ENCODE measurements at places on chromosomes 1 and 21.

GRCh38 chr1:68228851-68229250 is 3.5 kb downstream of the WLS start:
- no peak for DNase-seq

- DNase-seq = no peak
These were observed 5.0 kb downstream of the ATP1B1 start for GRCh38 chr1:169111472-169111871.

GRCh38 chr1:232452117-232452516 is 177.8 kb downstream of the SIPA1L2 start:
- DNase-seq = no peak

DNA sequence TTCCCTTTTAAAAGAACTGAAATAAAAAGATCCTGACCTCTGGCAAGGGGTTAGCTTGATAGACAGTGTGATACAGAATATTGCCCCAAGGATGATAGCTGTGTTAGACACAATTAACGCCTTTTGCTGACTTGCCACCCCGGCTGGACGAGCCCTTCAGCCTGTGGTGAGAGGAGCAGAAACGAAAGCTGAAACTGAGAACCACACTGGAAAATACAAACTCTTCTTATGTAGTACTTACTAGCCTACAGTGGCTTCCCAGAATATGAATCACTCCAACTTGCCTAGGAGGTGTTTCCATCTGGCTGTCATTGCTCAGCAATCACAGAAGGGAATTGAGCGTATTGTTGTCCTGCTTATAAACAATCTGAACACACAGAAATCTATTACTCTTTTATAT is 22.9 kb downstream of the SAMSN1 start:
- DNase-seq = no peak

DNA sequence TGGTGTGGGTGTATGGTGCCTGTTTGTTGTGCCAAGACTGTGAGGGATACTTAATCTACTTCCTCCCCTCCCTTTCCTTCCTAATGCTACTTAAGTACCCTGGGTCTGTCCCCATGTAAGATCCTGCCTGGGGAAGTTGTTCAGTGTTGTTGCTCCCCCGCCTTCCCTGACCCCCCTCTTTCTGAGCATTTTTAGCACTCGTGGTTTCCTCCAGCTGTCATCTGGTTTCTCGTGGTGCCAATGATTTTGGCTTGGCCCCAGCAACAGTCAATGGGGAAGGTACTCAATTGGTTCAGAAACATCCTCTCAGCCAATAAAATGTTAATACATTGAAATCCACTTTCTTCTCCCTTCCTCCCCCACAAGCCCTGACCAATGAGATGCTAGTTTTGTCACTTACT is 8.0 kb upstream of the B4GALT3 start:
- peak; percentile 88 for DNase-seq

DNA sequence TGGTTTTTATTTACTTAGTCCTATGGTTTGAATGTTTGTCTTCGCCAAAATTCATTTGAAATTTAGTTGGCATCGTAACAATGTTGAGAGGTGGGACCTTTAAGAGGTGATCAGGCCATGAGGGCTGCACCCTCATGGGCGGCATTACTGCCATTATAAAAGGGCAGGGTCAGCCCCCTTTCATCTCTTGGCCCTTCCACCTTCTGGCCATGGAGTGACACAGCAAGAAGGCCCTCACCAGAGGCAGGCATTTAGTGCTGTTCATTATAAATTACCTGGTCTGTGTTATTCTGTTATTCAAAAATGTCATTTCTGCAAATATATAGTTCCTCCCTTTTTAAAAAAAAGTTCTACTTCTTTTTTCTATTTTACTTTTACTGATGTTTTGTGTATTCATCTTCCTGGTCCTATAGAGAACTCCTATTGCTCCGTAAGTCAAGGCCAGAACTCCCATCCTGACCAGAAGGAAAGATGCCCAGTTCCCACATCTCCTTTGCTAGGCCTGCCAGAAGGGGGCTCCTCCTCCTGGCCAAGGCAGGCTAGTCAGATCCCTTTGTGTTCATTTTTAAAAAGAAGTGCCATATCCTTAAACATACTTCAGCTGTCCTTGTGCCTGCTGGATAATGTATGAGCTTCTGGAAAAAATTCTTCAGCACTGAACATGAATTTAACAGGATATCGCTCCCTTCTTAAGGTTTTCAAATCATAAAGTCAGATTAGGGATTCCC is 10.0 kb upstream of the LBR start:
- no peak for DNase-seq

GRCh38 chr1:62530516-62531154 is 66.7 kb upstream of the ANGPTL3 start:
- DNase-seq = no peak

DNA sequence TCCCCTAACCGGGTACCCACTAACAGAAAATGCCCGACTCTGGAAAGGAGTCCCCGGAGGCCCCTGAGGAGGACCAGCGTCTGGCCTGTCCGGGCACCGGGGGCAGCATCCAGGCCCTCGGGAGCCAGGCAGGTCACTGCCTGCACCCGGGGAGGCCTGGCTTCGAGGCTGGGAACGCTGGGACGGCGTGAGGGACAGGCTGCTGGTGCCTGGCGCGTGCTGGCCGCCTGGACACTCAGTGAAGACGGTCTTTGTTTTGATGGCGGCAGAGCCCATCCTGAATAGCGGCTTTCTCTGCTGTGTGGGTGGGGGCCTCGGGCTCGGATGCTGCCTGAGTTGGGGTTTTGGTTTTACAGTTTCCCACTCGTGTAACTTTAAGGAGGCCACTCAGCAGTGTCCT is 37.6 kb downstream of the PRKCZ start:
- no peak for DNase-seq

DNA sequence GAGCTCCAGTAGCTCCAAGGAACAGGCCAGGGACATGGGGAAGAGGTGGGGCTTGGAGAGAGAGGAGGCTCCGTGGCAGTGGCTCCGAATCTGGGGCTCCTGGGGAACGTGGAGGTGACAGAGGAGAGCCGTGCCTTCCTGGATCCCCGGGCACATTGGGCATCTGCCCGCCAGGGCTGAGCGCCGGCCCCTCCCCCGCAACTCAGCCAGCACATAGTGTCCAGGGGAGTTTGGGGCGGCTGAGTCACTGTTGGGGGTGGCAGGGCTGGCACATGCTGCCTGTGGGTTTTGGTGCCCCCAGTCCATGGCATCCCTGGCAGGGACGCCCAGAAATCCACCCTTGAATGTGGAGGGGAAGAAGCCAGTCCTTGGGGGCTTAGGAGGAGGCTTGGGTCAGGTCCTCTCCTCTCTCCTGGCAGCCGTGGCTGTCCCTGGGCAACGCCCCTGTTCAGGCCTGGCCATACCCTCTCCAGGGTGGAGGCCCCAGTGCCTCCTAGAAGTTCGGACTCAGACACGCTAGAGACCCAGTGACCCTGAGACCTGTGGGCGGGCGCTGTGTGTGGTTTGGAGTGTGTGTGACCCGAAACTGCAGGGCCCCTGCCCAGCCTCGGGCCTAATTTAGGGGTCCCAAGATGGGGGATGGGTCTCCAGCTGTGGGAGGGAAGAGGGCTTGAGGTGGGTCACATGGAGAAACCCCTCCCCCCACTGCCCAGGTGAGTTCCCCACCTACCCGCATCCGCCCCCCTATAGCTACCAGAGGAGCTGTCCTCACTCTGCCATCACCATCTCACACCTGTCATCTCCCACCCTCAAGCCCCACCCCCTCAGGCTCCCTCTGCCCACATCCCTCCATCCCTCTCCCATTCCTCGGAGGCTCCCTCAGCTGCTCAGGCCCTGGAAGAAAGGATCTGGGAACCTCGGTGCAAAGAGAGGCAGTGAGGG is 1.6 kb downstream of the HSPB7 start:
- DNase-seq = no peak

GRCh38 chr1:234915924-234916675 is 212.5 kb downstream of the TOMM20 start:
- no peak for DNase-seq

DNA sequence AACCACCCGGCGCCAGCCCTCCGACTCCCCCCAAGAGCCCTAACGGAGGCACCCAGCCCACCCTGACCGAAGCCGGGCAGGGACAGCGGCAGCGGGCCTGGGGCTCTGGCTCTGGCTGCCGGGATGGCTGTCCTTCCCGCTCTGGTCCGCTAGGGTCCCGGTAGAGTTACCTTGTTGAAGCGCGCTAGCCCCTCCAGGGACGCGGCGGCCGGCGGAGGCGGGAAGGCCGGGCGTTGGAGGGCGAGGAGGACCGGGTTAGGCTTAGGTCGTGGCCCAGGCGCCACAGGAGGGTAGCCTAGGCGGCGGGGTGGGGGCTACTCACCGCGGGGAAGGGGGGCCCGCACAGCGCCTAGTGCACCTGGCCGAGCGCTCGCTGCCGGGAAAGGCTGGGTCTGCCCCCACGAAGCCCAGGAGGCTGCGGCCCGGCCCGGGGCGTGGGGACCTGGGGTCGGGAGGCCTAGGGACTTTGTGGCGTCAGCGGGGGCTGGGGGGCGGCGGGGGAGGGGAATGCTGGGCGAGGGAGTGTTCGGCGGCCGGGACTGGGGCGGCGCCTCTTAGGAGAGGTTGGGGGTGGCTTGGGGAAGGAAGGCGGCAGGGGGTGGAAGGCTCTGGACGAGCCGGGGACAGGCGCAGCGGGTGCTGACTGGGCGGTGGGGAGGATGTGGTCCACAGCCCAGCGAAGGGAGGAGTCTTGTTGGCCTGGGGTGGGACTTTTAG is at the start of gene TRIM17:
Gene TRIM17, minus strand, starts transcription at position 645 of the 717 bp plus-strand sequence. CDS start 1,789 bp downstream, outside the sequence.
- DNase-seq = peak; percentile 36

DNA sequence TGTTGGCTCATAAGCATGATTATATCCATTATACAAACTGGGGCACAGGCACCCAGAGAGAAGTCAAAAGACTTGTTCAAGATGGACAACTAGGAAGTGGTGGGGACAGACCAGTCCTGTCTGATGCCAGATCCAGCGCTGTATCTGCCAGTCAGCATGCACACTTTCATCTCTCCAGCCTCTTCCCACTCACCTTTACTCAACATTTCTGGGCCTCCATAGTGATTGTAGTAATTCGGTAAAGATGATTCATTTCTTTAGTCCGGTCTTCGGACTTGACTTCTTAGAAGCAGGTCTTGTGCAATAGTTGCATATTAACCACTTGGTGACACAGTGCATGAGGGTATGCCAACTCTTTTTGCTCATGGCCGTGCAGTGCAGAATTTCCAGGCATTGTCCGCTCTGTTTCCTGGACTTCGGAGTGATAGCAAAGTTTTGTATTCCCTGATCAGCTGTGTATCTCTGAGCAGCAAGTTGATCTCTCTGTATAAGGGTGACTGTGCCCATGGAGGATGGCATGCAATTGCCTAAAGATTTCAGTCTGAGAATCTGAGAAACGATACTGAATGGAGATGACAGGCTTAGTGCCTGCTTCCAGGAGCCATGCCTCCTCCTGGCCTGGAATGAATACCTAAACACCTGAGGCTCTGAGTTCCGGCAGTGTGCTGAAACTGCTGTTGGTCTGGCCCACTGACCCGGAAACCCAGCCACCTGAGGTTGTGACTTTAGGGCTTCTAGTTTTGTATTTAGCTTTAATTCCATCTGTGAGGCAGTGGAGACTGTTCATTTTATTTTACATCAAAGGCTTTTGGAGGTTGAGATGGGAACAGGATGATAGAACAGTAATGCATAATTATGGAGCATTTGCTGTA is 39.0 kb downstream of the GALNT2 start:
- DNase-seq = no peak

- DNase-seq = no peak
These were observed 8.2 kb upstream of the CREG1 start for GRCh38 chr1:167561753-167562152.

- DNase-seq = no peak
These were observed 53.1 kb downstream of the XCL1 start for GRCh38 chr1:168629466-168629865.

DNA sequence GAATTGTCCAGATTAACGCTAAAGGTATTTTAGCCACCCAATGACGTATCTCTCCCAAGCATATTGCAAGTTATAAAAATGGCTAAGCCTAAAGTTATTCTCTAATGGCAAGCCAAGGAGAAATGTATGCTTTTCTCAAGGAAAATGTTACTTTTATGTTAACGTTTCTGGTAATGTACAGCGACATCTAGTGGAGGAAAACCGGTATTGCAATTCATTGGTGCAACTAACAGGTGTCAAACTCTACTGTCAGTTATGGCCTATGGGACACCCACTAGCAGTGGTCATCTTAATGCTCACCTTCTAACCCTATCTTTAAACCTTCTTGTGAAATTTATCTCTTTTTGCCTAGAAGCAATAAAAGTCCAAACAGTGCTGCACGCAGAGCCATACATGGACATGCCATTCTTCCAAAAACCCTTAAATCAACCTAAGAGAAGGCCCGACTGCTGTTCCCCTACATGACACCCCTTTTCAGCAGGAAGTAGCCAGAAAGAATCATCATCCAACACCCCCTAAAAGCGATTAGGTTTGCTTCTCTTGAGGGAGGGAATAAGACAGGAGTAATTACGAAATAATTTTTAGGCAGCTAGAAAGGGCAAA is 68.7 kb upstream of the LRIF1 start:
- DNase-seq = peak; percentile 54

GRCh38 chr21:43333298-43334062 is 93.5 kb downstream of the SIK1 start:
- DNase-seq = no peak

DNA sequence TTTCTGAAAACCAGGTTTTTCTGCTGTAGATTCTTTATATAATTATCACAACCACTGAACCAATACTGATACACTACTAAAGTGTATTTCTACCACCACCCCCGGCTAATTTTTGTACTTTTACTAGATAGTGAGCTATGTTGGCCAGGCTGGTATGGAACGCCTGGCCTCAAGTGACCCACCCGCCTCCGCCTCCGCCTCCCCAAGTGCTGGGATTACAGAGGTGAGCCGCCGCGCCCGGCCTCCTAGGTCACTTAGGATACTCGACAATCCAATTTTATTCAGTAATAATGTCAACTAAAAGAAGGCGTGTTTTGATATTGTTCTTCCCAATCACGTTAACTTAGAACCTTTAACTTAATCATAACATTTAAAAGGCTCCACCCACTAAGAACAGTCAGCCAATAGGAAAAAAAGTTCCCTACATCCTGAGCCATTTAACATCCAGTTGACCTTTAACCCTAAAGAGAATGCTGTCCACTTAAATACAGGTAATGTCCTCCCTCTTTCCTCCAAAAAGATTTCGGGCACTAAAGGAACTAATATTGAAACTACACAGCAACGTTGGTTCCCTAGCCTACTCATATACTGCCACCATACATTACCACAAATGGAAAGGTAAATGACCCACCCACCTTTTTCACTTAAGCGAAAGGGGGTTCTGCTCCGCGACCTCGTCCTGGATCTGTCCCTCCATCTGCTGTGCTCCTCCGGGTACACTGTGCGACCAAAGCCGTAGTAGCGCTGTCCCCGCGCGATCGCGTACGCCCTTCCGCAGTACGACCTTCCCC is 1.2 kb downstream of the RSRP1 start:
- DNase-seq = peak; percentile 20

DNA sequence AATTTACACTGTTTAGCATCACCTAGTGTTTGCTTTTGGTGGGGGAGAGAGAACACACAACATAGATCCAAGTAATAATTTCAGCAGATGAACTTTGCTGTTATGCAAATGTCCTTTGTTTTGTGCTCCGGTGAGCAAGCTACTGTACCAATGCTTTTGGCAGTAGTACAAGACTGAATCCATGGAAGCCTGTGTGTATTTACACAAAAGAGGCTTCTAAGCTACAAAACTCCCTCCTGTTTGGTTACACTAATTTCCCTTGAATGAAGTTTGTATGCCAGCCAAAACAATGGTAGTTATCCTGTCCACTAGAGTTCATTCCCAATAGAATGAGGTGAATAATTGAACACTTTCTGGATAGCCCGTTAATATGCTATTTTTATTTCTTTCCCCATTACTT is 320.5 kb downstream of the KCTD3 start:
- no peak for DNase-seq

- DNase-seq = no peak
These were observed 1.4 kb upstream of the SPATA1 start for GRCh38 chr1:84504580-84505492.

All from germinal center (tissue), 1 donor.